NCI-H2029 treated with DMSO at 0.1 percent for 48 hours (cell line): ENCODE measurements at places on chromosomes 7 and 10.

DNA sequence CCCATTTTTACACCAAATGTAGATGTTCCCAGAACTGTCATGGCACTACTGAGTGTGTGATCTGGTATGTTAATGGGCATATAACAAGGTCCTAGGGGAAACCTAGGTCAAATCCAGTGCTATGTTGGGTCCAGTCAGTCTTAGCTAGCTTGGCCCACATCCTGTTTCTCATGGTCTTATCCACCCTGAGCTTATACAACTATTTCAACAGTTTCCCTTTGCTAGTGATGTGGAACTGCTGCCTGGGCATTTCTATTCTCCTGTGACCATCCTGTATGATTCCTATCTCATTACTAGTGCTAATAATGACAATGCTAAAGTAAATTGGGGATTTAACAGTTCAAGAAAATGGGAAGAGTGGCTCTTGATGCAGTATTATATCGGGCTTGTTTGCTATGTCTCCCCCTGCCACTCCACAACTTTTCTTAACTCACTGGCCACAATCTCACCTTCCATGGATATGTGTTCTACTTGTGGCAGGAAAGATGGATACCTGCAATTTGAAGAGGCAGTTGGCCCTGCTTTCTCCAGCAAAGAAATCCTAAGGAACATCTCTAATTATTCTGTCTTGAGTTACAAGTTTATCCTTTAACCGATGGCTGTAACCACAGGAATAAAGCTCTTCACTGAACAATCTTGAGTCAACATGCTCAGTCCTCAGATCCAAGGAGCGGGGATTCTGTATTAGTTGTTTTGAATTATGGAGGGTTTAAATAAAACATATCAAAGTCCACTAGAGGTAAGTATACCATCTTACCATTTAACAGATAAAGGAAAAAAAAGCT lies 707.8 kb downstream of the XPNPEP1 start:
- no peak for DNase-seq

DNA sequence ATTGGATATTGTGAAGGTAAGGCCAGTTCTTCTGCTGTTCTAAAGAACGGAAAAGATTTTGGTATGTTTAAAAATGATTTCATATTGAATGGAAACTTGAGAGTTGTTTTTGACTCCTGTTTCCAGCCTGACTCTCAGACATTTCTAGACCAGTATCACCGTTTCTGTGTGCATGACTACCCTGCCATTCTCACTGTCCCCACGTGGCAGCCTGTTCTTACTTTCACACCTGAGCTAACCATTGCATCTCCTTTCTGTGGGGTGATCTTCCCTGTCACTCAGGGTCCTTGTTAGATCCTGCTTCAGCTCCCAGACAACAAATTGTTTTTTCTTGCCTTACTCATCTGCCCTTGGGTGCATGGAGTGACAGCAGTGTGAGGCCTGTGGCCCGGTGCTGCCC lies 38.9 kb downstream of the GLRX3 start:
- DNase-seq = no peak

- no peak for DNase-seq
These were observed 143.8 kb downstream of the KCNMA1 start for GRCh38 chr10:77493851-77494261.

DNA sequence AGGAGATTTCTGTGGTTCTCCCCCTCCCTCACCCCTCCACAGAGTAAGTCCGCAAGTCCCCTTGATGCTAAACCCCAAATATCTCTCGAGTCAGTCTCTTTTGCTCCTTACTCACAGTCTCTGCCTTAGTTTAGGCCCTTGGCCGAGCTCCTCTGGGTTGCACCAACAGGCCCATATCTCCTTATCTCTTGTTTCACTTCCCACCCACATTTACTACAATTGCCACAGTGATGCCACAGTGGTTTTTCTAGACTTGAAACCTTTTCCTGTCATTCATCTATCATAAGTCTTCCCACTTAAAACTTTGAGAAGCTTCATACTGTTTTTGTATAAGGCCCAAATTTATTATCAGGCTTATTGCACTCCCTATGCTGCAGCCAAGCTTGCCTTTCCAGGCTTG lies 23.4 kb upstream of the NME8 start:
- no peak for DNase-seq

DNA sequence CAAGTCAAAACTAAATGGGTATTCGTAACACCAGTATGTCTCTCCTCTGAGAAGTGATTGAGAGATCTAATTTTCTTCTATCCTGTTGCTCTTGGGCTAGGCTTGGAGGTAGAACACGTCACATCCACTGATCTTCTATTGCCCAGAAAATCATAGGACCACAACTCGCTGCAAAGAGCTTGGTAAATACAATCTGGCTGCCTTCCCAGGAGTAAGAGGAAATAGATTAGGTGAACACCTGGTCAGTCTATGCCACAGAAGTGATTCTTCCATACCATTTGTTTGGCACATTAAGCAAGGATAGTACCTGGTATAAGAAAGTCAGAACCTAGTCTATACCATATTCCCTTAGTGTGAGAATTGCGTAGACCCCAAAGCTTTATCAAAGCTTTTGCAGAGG lies 129.3 kb upstream of the PHYHIPL start:
- peak; percentile 67 for DNase-seq

- no peak for DNase-seq
These were observed 203.3 kb downstream of the BAMBI start for GRCh38 chr10:28880683-28880950.

- no peak for DNase-seq
These were observed 7.7 kb upstream of the HYCC1 start for GRCh38 chr7:23021596-23021995.

GRCh38 chr10:98186681-98187080 lies 52.2 kb downstream of the R3HCC1L start:
- no peak for DNase-seq

GRCh38 chr7:154912871-154913637 lies 89.9 kb downstream of the PAXIP1 start:
- DNase-seq = no peak

DNA sequence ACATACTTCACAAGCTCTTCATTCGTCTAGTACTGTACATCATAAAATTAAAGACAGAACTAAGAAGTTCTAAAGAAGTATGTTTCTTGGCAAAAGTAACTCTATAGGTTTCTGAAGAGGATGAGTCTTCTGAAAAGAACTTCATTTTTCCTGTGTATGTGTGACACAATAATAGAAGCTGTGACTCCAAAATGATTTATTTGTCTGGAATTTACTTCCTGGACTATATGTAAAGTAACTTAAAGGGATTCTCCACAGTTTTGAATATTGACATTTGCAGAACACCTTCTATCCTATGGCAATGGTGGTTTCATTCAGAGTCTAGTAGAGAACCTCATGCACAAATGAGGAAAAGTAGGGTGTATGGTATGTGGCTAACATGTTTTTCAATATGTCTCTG lies 19.8 kb upstream of the CLDN12 start:
- DNase-seq = no peak
